ENCODE measurements at places on chromosomes 7 and 10.

- no peak for DNase-seq
Measured at GRCh38 chr10:17710181-17710580, 41.8 kb upstream of the TMEM236 start.

DNA sequence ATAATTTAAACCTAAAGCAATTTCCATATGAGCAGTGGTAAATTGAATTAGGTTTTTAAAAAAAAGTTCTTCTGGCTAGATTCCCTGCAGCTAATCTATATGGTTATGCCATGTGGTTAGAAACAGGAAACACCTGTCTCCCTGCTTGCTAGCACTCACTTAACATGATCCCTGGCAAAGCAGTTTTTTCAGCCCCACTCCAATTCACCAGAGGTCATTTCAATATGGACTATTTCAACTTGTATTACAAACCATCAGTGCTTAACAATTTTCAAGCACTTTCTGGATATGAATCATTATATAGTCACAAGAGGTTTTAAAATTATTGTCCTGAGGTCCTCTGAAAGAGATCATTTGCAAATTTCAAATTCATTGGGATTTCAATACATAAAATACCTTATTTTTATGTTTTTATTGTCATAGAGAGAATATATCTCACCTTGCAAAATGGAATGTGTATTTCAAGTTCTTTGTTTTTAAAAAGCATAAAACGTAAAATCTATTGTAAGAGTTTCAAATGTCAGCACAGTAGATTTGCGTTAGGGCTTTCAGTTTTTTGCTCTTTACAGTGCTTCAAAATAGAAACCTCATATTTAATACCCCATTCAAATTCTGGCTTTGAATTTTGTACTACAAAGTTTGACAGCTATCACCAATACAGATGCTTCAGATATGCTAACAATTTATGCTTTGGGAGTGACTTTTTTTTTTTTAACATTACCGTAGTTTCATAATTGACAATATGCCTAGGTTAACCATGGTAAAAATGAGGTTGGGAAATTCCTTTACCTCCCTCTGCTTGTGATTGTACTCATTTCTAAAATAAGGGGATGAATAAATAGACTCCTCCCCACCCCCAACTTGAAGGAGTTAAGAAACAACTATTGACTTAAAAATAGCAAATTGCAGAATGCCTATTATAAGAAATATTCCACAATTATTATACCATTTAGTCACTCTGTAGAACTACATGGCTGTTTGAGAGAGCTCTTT, 117.5 kb upstream of the HGF start:
- no peak for DNase-seq

DNA sequence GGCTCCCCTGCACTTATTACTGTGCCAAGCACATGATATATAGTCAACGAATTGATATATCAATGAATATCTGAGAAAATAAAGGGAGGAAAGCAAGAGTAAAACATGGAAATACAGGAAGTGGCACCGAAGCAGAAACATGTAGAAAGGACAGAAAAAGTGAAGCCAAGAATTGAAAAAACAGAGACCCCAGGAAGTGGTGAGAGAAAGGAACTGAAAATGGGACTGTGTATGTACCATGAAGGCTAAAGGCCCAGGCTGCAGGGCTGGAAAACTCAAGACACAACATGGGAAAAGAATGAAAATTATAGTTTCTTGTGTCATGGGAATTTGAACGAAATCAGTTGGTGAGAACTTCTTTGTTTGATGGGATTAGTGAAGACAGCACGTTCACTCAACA, 60.6 kb downstream of the MAP3K8 start:
- DNase-seq: no peak

GRCh38 chr10:77622889-77623291, 14.7 kb downstream of the KCNMA1 start:
- DNase-seq: no peak

- DNase-seq: peak; percentile 76
Measured at GRCh38 chr10:62244785-62245467, 23.7 kb downstream of the RTKN2 start.

GRCh38 chr7:102396710-102397019, 502 bp downstream of the PRKRIP1 start:
- DNase-seq: no peak

DNA sequence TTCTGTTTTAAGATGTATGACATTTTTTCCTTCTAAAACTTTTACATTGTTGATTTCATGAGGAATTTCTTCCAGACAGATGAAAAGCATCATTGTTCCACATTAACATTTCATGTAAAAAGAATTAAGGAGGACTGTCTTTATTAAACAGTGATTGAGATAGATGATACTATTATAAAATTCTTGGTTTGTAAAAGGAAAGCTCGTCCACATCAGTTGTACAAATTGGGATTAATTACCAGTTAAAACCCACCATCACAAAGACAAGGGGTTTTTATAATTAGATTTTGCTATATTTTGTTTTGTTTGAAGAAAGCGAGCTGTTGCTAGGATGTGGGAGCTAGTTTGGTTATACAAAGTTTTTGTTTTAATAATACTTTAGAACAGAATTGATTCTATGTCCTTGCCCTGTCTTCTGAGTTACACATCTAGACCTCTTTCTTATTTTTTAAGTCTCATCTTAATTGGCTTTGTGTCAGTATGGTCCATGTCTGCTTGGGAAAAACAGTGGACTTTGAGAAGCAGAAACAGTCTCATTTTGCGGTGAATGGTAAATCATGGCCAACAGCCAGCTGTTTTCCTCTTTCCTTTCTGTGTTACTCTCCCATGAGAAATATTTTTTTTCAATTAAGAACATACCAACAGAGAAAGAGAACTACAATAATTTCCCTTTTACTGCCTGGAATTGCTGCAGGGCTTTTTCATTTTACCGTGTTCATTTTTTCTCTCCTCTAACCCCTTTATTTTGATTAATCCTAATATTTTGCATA, 3.2 kb downstream of the TES start:
- DNase-seq: no peak

DNA sequence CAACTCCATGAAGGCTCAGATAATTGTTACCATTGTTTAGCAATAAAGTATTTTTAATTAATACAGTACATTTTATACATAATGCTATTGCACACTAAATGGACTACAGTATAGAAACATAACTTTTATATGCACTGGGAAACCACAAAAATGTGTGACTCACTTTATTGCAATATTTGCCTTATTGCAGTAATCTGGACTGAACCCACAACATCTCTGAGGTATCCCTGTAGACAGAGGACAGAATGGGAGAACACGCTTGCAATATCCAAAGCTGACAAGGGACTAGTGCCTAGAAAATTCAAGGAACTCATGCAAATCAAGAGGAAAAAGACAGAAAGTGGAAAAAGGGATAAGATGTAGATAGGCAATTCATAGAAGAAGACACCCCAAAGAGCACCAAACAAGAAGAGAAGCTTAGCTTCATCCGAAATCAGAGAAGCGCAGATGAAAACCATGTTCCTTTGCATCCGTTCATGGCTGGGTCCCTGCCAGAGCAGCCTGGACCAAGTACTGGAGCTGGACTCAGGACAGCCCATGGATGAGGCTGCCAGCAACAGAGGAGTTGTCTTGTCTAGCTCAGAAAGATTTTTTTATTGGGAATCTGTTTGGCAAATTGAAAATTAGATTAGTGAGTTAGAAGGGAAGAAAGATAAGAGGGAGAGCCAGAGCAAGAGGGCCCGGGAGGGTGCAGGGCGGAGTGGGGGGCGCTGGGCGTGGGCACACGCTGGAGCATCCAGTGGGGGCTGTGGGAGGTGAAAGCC, 16.0 kb upstream of the GALNTL5 start:
- DNase-seq: peak; percentile 90

DNA sequence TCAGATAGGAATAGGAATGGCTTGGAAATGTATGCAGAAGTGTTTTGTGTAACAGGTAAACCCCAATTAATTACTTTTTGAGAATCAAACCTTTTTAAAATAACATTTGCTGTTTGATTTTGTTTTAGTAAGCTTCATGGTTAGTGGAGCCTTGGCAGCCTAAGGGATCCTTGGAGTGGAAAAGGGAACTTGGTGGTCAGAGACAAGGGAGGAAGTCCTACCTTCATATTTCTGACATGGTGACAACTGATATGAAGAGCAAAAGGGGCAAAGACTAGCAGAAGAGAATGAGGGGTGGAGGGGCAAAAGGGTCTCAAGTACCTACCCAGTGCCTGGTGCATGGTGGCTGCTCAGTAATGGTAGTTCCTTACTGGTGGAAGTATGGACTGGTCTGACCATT, 32.3 kb downstream of the AHCYL2 start:
- no peak for DNase-seq
